Activated naive CD4-positive, alpha-beta T cell treated with Interleukin-2 at 50 U/mL for 16 hours (primary cell): ENCODE measurements at places on chromosomes 1 and 21.
A peak's percentile ranks its signal among the peaks of the same experiment; 100 is the strongest.

- DNase-seq: no peak
Measured at GRCh38 chr21:18743531-18743930, 339.9 kb upstream of the TMPRSS15 start.

DNA sequence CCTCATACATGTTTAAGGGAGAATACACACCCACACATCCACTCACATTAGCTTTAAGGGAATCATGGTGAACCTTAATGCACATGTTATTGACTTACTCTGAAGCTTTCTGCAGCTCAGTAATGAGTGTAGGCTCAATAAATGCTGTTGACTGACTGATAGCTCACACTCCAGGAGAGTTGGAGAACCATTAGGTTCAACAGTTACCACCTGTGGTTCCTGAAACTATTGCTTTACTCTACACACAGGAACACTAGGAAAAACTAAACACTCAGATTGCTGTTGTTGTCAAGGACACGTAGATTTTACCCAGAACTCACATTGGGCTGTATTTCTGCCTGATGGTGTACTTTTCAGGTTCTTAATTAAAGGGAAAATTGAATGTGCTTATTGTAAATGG is 37.3 kb downstream of the ZC3H11B start:
- DNase-seq: no peak

DNA sequence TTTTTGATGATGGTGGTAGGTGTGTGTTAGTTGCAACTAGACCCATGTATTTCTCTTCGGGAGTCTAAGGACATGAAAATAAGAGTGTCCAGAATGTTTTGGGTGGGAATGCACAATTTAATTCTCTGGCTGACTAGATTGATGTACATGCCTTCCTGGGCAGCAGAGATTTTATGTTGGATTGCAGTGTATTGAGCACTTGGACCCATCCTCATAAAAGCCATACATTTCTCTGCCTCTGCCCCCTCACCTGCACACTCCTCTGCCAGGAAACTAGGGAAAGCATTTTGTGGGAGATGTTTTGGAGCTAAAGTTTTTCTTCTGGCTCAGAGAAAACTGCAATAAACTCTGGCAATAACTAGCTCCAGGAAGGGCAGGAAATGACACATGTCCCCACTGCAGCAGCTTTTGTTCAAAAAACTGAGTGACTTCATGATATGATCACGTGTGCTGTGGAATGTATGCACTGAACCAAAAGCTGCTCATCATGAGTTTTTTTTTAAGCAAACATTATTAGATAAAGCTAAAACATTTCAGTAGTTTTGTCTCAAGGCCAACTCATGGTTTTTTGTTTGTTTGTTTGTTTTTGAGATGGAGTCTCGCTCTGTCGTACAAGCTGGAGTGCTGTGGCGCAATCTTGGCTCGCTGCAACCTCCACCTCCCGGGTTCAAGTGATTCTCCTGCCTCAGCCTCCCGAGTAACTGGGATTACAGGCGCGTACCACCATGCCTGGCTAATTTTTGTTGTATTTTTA is 17.6 kb downstream of the RIT1 start:
- DNase-seq: no peak

DNA sequence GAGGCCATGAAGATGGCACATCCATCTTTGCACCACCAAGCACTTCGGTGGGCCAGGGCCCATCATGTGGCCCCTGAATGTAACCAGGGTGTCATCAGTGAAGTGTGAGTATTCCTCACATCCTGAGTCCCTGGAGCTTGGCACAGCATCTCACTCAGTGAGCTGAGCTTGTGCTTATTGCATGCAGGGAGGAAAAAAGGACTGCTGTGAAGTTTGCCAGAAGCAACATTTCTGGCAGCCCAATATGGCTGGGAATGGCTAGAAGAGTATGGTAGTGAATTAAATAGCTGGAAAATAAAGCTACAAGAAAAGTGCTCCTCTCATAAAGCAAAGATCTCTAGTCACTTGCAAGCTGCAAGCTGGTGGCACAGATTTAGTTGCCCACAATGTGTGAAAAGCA is 109.3 kb downstream of the TNFSF18 start:
- DNase-seq: no peak

DNA sequence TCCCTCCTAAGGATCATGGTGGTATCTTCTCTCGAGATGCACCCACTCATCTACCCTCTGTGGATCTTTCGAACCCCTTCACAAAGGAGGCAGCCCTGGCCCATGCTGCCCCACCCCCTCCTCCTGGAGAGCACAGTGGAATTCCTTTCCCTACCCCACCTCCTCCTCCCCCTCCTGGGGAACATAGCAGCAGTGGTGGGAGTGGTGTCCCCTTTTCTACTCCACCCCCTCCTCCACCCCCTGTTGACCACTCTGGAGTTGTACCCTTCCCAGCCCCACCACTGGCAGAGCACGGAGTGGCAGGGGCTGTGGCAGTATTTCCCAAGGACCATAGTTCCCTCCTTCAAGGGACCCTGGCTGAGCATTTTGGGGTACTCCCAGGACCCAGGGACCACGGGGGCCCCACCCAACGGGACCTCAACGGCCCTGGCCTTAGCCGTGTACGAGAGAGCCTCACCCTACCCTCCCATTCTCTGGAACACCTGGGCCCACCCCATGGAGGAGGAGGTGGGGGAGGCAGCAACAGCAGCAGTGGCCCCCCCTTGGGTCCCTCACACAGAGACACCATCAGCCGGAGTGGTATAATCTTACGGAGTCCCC is 14.5 kb upstream of the TARS2 start:
- no peak for DNase-seq

GRCh38 chr1:54091666-54092065 is 38.3 kb downstream of the TCEANC2 start:
- DNase-seq: no peak

DNA sequence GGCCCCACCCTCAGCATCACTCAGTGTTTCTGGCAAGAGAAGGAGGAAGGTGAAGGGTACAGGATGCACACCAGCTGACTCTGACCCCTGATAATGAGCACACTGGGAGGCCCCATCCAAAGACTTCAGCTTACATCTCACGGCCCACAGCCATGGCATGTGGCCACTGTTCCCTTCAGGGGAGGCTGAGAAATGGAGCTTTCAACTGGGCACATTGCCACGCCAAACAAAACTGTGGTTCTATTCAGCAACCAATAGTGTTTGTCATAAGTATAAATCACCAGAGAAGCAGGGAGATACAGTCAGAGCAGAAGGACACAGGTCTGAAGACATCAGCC is 12.7 kb upstream of the TRAF3IP3 start:
- no peak for DNase-seq

DNA sequence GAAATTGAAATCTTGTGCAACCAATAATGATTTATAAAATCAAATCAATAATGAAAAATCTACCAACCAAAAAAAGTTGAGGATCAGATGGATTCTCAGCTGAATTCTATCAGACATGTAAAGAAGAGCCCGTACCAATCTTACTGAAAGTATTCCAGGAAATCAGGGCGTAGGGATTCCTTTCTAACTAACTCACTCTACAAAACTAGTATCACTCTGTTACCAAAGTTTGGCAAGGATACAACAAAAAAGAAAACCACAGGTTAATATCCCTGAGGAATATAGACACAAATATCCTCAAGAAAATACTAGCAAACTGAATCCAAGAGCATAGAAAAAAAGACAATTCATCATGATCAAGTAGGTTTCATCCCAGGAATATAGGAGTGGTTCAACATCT is 52.8 kb upstream of the ADGRL4 start:
- no peak for DNase-seq

GRCh38 chr1:66276218-66276617 is 257.7 kb upstream of the SGIP1 start:
- DNase-seq: no peak

DNA sequence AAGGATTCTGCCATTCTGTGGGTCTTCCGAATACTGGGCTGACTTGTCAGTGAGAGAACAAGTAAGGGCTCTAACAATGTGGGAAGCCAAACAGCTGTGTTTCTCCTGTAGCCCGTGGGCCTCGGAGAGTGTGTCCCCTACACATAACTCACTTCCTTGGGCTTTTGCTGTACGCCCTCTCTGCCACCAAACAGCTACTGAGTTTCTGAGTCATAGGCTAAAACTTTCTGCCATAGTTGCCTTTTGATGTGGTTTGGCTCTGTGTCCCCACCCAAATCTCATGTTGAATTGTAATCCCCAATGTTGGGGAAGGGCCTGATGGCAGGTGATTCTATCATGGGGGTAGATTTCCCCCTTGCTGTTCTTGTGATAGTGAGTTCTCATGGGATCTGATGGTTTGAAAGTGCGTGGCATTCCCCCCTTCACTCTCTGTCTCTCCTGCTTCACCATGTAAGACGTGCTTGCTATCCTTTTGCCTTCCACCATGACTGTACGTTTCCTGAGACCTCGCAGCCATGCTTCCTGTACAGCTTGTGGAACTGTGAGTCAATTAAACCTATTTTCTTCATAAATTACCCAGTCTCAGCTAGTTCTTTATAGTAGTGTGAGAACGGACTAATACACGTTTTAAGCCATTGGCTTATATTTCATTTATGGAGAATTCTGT is 194.8 kb upstream of the HMCN1 start:
- DNase-seq: peak; percentile 5

GRCh38 chr1:9110669-9111356 is 18.1 kb downstream of the GPR157 start:
- DNase-seq: peak; percentile 84

- DNase-seq: no peak
Measured at GRCh38 chr1:183588827-183589226, 1.4 kb downstream of the NCF2 start.

DNA sequence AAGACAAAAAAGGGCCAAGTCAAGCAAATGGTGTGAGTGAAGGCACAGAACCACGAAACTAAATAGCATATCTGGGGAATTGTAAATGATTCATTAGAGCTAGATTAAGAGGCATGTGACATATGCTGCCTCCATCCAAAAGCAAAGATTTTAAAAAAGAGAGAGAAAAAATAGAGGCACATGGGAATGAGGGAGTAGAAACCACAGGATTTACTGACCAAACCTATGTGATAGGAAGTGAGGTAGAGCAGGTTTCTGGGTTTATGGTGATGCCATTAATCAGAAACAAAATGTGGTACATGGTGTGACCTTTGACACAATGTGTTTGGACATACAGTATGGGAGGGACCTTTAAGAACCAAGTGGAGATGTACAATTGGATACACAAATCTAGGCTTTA is 13.6 kb downstream of the C1orf52 start:
- no peak for DNase-seq

DNA sequence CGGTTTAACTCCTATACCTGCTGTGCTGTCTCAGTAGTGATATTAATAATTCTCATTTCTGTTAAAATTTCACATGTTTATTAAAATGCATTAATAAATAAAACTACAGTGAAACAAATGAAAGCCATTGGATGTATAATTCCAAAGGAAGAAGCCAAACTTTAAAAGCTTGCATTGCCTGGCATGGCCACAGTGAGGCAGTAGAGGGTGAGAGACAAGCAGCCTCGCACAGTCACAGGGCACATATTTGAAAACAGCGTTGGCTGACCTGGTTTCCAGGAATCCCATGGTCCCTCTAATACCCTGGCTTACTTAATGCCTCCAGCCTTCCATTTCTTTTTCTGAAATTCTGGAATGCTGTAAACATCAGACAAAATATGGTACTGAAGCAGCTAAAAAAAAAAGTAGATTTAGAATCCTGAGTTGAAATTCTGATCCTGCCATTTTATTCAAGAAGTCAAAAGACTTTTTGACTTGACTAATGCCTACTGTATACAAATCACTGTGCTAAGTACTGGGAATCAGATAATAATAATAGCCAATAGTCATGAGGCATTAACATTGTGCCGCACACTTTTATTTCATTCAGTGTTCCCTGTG is 6.7 kb upstream of the RNASEL start:
- DNase-seq: peak; percentile 75

DNA sequence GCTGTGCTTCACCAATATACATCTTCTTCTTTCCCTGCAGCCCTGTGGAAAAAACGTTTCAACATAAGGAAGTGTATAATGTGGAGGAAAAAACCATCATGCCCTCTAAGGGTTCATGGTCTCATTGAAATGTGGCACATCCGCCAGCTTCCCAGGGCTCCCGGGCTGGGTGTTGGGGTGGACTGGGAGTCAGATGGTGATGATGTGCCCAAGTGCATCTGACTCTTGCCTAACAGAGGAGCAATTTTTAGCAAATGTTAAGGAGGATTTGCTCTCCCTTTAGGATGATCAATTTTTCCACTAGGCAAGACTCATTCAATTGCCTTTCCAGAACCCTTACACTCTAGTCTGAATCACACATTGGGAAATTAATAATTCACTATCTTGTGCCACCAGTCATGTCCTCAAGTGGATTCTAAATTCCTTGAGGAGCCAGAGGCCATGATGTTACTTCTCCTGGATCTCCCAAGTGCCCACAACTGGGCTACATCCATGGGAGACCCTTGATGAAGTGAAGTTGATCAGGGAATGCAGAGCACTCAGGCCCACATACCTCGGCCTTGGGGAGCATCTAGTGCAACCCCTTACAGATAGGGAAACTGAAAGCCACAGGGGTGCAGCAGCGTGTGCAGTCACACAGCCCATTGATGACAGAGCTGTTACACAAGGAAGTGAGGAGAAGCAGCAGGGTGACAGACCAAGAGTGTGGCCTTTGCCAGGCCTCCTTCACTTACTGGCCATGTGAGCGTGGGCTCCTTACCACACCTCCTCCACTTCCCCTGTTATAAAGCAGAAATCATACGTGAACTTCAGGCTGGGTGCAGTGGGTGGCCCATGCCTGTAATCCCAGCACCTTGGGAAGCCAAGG is 100.0 kb upstream of the SLC44A3 start:
- no peak for DNase-seq

- no peak for DNase-seq
Measured at GRCh38 chr1:179883040-179883744, 1.1 kb downstream of the TOR1AIP1 start.

GRCh38 chr1:173856014-173856413 is 11.8 kb downstream of the GAS5 start:
- no peak for DNase-seq

DNA sequence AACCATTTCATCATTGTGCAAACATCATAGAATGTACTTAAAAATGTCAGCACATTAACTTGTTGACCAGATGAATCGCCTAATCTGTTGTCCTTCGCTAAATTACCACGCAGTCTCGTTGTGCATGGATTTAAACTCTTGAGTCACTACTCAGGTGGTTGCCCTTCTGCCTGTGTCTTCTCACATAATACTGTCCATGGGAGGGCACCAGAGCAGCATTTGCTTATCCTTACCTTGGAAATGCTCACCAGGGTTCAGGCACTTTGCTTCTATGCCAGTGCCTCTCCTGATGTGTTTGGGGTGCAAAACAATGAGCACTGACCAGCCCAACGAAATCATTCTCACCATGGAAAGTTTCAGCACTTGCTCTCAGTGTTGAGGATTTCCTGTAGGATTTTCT is 559.9 kb downstream of the RWDD3 start:
- no peak for DNase-seq

DNA sequence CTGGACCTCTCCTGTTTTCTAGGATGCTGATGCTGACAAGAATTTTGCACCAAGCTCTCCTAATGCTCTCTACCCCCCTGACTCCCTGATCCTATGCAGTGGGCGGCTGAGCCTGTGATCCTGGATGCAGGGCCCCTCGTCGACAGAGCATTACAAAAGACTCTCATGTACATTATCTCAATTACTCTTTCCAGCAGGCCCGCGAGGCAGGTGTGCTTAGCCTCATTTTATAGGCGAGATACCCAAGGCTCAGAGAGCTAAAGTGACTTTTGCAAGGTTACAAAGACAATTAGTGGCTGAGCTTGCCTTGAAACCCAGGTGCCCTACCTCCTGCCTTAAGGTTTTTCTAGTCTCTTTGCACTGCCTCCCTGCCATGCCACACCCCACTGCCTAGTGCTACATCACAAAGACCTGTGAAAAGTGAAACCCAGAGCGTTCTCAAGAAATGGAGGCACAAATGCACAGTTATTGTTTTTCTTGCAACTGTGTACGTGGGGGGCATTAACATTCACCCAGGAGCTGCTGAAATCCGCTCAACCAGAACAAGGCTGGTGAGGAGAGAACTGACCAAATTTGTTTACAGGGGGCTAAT is 10.0 kb upstream of the C8A start:
- DNase-seq: no peak
